Mesothelial cell of epicardium (in vitro differentiated cells): ENCODE measurements at places on chromosomes 1 and 21. TPM values are rescaled to one million over a fixed set of nuclear protein-coding genes. Genes with fewer than 3 reads are reported as not detected.

GRCh38 chr21:37757606-37758376 is 158.5 kb downstream of the KCNJ6 start:
- peaks cover 46% of the 10 kb centered on the region for H3K27me3 ChIP-seq
- no peak for DNase-seq
- no peaks in the 10 kb centered on the region for H3K36me3 ChIP-seq
- no peak overlapping the region for H3K4me3 ChIP-seq

Gene TSPEAR
- 0.09 to 0.11 TPM (median 0.11 TPM) in 3 replicates for total RNA-seq

DNA sequence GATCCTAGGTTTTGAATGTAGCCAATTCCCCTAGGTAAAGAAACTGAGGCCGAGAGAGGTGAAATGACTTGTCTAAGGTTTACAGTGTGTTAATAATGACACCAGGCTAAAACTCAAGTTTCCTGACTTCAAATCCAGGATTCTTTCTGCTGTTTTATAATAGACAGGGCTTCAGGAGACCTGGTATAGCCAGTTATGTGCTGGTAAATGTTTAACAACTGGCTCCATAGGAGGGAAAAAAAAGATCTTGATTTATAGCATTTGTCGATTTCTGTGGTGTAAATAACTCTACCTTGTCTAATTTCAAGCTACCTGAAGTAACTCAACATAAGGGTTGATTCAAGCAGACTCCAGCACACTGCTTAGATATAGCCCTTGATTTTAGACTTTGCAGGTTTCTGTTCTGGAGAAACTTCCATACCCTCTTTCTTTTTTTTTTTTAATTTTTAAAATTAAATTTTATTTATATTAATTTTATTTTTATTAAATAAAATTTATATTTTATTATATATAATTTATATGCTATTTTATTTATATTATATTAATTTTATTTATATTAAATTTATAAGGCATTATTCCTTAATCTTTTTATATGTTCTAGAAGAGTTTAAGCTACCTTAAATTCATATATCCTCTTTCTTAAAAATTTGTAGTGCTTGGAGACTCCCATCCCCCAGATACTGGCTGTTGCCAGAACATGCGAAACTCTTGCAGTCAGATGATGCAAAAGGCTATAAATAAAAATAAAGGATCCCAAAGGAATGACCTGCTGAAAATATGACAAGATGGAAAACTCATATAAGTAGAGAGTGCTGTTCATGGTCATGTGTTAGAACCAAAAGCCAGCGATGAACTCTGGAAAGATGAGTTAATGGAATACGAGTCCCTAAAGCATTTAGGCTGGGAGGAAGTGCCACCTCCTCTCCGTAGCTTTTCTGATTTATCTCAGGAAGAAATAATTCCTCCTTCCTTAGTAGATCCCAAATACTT is 35.4 kb upstream of the SRSF10 start:
- H3K4me3 ChIP-seq, result no peak overlapping the region
- peak overlapping the region; percentile 97 for H3K27ac ChIP-seq
- H3K4me1 ChIP-seq, result peaks cover 67% of the 10 kb centered on the region
- no peak for DNase-seq
- H3K27me3 ChIP-seq, result no peaks in the 10 kb centered on the region
- no peaks in the 10 kb centered on the region for H3K36me3 ChIP-seq

Gene LCE1A
- total RNA-seq, result not detected in 3 replicates

DNA sequence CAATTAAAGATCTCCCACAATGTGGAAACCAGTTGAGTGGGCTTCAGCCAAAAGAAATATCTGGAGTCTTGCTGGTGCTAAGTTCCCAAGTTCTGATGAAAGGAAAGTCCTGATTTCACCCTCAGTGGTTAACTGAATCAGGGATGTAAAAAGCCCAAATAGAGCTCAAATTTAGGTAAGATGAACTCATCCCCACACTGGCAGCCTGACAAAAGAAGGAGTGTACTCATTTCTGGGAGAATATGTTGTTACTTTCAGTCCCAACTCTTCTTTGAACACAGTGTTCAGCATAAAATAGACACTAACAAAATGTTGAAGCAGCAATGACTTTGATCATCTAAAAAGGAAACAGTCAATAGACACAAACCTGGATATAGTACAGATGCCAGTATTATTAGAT is 91.7 kb downstream of the CHRM3 start:
- no peaks in the 10 kb centered on the region for H3K27me3 ChIP-seq
- H3K4me3 ChIP-seq, result no peak overlapping the region
- DNase-seq, result no peak

Gene KISS1
- total RNA-seq, result 0.34 to 0.60 TPM in 2 of 3 replicates, not detected in the other

- no peak overlapping the region for H3K4me3 ChIP-seq
- H3K36me3 ChIP-seq, result peaks cover 2% of the 10 kb centered on the region
- no peaks in the 10 kb centered on the region for H3K4me1 ChIP-seq
These were observed 26.1 kb downstream of the CD58 start for GRCh38 chr1:116544588-116545358.

DNA sequence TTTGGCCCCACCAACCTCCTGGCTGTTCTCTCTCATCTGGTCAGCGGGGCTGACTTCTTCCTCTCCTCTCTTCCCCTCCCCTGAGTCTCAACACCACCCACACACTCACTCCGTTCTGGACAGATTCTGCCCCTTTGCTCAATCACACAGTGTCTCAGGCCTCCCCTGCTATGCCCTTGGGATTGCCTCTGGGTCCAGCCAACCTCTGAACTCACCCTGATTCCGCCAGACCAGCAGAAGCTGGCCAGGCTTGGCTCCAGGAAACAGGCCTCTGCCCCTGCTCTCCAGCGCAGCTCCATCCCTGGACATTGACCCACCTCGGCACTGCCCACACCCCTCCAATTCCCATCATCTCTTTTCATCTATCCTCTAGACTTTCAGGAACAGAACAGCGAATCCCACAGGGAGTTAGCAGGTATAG is 22.1 kb downstream of the AHDC1 start:
- H3K4me1 ChIP-seq, result peaks cover 2% of the 10 kb centered on the region
- H3K4me3 ChIP-seq, result no peak overlapping the region
- H3K27me3 ChIP-seq, result no peaks in the 10 kb centered on the region
- H3K36me3 ChIP-seq, result peaks cover 9% of the 10 kb centered on the region

DNA sequence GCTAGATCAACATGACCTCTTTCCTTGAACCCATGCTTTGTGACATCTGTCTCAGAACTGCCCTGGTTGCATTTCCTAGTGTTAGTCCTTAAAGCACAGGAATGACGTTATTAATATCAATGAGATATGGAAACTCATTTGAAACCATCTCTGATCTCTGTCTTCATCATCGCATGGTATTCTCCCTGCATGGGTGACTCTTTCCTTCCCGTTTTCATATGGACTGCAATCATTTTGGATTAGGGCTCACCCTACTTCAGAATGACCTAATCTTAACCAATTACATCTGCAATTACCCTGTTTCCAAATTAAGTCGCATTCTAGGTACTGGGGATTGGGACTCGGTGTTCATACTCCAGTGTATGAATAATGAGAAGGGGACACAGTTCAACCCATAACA is 41.7 kb upstream of the DISC1 start:
- peaks cover 10% of the 10 kb centered on the region for H3K4me1 ChIP-seq
- H3K27me3 ChIP-seq, result no peaks in the 10 kb centered on the region
- H3K27ac ChIP-seq, result no peak overlapping the region
- H3K4me3 ChIP-seq, result no peak overlapping the region
- H3K36me3 ChIP-seq, result no peaks in the 10 kb centered on the region

DNA sequence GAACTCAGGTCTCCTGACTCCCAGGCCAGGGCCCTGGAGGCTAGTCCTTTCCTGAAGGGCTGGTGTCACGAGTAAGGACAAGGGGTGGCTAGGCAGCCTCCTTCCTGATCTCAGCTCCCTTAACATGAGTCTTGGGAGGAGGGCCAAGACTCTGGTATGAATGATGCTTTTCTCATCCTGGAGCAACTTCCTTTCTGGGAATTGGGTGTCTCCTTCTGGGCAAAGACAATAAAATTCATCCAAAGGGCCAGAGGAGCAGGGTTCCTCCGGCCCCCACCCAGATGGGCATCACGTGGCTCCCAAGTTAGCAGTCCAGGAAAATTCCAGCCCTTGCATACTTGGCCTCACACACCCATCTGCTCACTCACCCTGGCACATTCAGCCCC is at the start of gene FAM167B:
TSS of gene FAM167B (plus strand) at position 335 of the 386 bp plus-strand sequence. CDS start 200 bp downstream, outside the sequence.
- no peak within 1 kb of the TSS for H3K4me3 ChIP-seq
- no peaks in the 10 kb centered on the region for H3K27me3 ChIP-seq
- peaks cover 20% of the 10 kb centered on the region for H3K4me1 ChIP-seq
- DNase-seq, result no peak

- DNase-seq, result no peak
- no peaks in the 10 kb centered on the region for H3K27me3 ChIP-seq
- peaks cover 2% of the 10 kb centered on the region for H3K36me3 ChIP-seq
- H3K4me3 ChIP-seq, result no peak overlapping the region
These were observed 207.1 kb downstream of the NUF2 start for GRCh38 chr1:163528710-163529348.

DNA sequence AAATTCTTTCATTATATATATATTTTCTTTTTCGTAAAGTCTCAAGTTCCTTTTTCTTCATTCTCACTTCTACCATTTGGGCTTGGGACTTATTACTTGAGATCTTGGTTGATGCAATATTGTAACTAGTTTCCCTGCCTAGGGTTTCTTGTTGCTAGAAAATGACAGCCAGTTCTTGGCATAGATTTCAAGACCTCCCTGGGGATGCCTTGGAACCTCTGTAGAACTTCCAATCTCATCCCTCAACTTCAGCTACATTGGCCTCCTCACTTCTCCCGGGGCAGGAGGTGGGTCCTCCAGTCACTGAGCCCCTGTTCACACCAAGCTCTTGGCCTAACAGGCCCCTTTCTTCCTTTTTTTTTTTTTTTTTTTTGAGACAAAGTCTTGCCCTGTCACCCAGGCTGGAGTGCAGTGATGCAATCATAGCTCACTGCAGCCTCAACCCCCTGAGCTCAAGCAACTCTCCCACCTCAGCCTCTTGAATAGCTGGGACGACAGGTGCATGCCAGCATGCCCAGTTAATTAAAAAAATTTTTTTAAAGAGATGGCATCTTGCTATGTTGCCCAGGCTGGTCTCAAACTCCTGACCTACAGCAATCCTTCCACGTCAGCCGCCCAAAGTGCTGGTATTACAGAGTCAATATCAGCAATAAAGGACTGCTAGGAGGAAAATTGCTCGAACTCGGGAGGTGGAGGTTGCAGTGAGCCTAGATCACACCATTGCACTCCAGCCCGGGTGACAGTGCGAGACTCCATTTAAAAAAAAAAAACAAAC is 33.1 kb downstream of the MAP3K7CL start:
- H3K4me1 ChIP-seq, result peaks cover 4% of the 10 kb centered on the region
- no peak overlapping the region for H3K27ac ChIP-seq
- H3K27me3 ChIP-seq, result no peaks in the 10 kb centered on the region
- DNase-seq, result no peak
- H3K4me3 ChIP-seq, result no peak overlapping the region

- H3K36me3 ChIP-seq, result no peaks in the 10 kb centered on the region
- H3K27ac ChIP-seq, result no peak overlapping the region
- no peaks in the 10 kb centered on the region for H3K4me1 ChIP-seq
- no peaks in the 10 kb centered on the region for H3K27me3 ChIP-seq
These were observed 628.6 kb downstream of the KCNT2 start for GRCh38 chr1:195979646-195980045.

DNA sequence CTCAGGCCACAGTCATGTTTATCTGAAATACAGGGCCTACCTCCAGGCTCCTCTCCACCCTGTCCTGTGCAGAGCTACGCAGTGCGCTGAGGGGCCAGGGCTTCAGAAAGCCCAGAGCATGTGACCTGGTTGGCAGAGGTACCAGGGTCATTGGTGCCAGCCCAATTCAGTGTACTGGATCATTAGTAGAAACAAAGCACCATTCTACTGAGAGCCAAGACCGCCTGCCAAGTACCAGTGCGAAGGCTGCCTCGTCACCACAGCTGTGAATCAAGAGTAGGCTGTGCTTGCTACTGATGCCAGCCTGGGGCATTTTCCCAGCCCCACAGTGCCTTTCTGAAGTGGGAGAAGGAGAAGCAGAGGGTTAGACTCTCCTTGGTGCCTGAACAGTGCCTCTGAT is 59.8 kb downstream of the CAPN9 start:
- H3K27me3 ChIP-seq, result no peaks in the 10 kb centered on the region
- DNase-seq, result no peak
- H3K36me3 ChIP-seq, result no peaks in the 10 kb centered on the region
- no peak overlapping the region for H3K4me3 ChIP-seq
- no peaks in the 10 kb centered on the region for H3K4me1 ChIP-seq

GRCh38 chr1:6944434-6944833 is 159.2 kb downstream of the CAMTA1 start:
- H3K36me3 ChIP-seq, result peaks cover 2% of the 10 kb centered on the region
- peaks cover 6% of the 10 kb centered on the region for H3K27me3 ChIP-seq
- DNase-seq, result no peak
- H3K4me3 ChIP-seq, result no peak overlapping the region
- H3K27ac ChIP-seq, result no peak overlapping the region

Gene AMPD1
- not detected in 3 replicates for total RNA-seq

DNA sequence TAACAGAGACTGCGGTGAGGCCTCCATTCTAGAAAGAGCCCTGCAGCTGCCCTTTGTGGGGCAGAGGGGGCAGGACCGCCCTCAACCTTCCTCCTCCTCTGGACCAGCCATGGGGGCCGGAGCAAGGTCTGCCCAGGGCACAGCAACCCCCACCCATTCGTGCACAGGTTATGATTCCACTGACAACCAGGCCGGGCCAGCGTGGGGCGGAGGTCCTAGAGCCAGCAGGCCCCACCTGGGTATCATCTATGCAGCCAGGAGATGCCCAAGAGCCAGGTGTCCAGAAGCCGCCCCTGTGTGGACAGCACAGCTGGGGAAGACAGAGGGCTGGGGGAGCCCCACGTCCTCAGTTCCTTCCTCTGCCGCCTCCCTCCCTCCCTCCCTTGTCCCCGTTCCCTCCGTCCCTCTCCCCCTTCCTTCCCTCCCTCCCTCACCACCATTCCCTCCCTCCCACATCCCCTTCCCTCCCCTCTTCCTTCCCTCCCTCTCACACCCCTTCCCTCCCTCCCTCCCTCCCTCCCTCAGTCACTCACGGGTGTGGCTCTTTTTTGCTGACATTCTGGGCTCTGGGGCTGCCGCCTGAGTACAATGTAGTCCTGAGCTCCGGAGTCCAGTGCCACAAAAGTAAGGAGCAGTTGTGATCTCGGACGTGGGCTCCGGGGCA is 12.3 kb downstream of the RNF223 start:
- H3K27ac ChIP-seq, result no peak overlapping the region
- no peaks in the 10 kb centered on the region for H3K36me3 ChIP-seq
- DNase-seq, result no peak
- peaks cover 65% of the 10 kb centered on the region for H3K27me3 ChIP-seq

DNA sequence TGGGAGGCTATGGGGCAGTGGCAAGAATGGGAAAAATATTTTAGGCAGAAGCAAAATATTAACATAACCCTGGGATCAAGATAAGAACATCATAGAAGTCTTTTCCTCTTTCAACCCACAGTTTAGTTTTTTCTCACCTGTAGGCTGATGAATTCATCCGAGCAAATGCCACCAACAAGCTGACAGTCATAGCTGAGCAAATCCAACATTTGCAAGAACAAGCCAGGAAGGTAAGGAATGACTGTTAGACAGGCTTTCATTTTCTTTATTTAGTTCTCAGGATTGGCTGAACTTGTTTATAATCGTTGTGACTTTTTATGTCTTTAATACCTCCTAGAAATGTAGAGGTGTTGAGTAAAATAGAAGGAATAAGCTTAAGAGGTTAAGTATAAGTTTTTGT is 6.4 kb downstream of the C1orf50 start:
- H3K4me3 ChIP-seq, result no peak overlapping the region
- H3K27ac ChIP-seq, result no peak overlapping the region
- no peak for DNase-seq
- H3K4me1 ChIP-seq, result peaks cover 6% of the 10 kb centered on the region
- peaks cover 41% of the 10 kb centered on the region for H3K36me3 ChIP-seq
- no peaks in the 10 kb centered on the region for H3K27me3 ChIP-seq

GRCh38 chr1:39328095-39328494 is 123.6 kb downstream of the MACF1 start:
- H3K27me3 ChIP-seq, result no peaks in the 10 kb centered on the region
- peaks cover 13% of the 10 kb centered on the region for H3K36me3 ChIP-seq
- H3K27ac ChIP-seq, result no peak overlapping the region
- no peak for DNase-seq
